AG09309 (cell line): ENCODE measurements at places on chromosomes 16 and 17.

GRCh38 chr17:72538443-72538842 lies 417.6 kb downstream of the SOX9 start:
- DNase-seq: no peak

DNA sequence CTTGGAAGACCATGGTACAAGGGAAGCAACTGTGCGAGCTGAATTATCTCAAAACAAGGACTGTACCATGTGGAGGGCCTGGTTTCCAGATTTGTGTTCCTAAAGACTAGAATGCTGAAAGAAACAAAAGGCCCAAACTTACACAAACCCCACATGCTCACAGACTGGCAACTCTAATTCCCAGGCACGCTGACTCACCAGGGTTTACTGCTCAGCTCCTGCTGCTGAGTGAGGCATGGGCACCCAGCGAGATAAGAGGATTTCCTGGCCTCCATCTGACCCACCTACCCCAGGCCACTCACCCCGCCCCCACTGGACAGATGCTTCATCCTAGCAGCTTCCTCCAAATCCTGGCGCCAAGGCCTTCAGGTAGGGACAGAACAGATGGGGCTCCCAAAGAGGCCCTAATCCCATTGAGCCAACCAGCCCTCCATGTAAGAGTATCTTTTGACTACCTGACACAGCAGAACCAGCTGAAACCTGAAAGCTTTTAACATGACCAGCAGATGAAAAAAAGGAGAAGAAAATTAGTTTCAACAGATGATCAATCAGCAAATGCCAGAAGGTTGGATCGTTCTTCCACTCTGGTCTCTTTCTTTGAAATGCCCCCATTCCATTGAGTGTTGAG lies 33.9 kb downstream of the DCUN1D3 start:
- peak; percentile 60 for DNase-seq

DNA sequence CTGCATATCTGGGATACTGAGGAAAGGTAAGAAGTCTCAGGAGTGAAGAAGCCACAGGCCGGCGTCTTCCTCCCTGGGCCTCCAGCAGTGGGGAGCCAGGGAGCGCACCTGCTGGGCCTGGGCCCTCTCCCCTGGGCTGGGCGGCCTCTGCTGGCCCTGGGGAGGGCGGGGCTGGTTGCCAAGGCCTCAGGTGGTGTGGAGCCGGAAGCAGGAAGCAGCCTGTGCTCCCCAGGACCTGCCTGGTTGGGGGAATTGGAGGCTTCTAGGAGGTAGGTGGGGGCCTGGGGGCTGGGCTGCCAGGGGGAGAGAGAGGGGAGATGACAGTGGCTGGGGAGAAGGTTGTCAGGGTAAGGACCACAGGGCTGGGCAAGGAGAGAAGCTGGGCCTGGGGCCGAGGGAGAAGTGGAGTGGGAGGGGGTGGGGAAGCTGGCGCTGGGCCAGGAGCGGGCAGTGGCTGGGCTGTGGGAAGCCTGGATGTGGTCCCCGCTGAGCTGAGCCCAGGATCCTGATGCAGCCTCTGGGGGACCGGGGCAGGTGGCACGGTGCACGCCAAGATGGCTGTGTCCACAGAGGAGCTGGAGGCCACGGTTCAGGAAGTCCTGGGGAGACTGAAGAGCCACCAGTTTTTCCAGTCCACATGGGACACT lies at the start of gene SMIM22:
Gene SMIM22, plus strand, starts transcription at position 189 of the 647 bp plus-strand sequence. Its CDS starts 366 bp downstream, at position 555.
- no peak for DNase-seq

DNA sequence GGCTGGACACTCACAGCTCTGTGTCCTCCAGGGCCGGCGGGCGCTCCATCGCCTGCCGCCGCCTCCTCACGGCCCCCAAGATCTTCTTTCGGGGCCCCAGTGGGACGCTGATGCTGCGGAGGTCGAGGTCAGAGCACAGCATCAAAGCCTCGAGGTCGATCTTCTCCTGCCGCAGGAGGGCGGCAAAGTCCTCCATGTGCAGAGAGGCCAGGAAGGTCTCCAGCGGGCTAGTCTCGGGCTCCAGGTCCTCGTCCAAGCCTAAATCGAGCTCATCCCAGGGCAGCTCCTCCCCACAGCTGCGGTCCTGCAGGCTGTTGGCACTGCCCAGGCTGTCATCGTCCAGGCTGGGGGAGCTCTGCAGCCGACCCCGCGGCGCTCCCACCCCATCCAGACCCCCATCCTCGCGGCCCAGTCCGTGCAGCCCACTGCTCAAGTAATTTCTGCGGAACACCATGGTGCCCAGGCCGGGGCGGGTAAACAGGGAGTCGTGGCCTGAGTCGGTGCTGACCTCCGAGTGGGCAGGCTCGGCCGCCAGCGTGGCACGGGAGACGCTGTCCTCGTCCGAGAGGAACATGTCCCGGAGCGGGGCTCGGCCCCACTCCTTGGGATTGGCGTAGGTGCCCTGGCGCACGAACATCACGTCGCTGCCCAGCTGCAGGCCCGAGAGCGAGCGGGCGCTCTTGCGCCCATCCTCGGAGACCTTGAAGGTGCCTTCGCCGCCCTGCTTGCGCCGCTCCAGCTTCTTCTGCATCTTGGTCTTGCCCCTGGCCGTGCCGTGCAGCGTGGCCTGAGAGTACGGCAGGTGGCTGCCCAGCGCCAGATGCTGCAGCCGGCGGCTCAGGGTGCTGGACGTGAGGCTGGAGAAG lies 3.4 kb downstream of the USH1G start:
- no peak for DNase-seq

GRCh38 chr17:82941021-82942001 lies 101.5 kb upstream of the ZNF750 start:
- no peak for DNase-seq

GRCh38 chr17:11980813-11981212 lies 16.5 kb downstream of the ZNF18 start:
- DNase-seq: no peak

- DNase-seq: no peak
These were observed 6.9 kb downstream of the SLC16A3 start for GRCh38 chr17:82235775-82236141.

- DNase-seq: no peak
These were observed 210.6 kb downstream of the HAPSTR1 start for GRCh38 chr16:9302072-9302471.

GRCh38 chr17:16928406-16929034 lies 43.4 kb downstream of the TNFRSF13B start:
- no peak for DNase-seq

DNA sequence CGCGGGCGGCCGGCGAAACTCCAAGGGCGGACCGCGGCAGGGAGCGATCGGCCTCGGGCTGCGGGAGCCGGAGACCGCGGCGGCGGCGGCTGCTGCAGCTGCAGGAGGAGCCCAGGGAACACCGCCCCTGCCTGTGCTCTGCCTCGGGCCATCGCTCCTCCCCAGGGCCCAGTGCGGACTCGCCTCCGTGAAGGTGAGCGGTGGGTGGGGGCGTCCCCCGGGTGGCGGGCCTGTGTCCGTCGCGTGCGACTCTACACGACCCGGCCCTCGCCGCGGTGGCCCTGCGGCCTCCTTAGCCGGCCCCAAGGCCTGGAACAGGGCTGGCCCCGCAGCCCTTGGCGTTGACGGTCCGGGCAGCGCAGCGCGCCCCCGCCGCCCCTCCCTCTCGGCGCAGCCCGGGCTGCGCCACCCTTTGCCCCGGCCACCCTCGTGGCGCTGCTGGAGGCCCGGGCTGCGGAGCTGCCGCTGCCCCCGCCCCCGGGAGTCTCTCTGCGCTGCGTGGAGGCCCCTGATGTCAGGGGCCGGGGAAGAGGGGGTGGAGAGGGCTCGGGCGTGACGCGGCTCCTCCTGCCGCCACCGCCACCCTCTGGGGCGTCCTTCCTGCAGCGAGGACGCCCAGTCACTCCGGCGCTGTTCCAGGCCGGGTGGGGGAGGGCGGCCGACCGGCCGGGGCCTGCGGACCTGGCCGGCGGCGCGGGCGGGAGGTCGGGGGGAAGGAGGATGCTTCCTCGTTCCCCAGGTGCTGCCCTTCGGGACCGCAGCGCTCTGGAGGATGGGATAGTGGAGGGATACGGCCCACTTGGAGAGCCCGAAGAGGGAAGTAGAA lies 485 bp downstream of the DYNLL2 start:
- DNase-seq: no peak

DNA sequence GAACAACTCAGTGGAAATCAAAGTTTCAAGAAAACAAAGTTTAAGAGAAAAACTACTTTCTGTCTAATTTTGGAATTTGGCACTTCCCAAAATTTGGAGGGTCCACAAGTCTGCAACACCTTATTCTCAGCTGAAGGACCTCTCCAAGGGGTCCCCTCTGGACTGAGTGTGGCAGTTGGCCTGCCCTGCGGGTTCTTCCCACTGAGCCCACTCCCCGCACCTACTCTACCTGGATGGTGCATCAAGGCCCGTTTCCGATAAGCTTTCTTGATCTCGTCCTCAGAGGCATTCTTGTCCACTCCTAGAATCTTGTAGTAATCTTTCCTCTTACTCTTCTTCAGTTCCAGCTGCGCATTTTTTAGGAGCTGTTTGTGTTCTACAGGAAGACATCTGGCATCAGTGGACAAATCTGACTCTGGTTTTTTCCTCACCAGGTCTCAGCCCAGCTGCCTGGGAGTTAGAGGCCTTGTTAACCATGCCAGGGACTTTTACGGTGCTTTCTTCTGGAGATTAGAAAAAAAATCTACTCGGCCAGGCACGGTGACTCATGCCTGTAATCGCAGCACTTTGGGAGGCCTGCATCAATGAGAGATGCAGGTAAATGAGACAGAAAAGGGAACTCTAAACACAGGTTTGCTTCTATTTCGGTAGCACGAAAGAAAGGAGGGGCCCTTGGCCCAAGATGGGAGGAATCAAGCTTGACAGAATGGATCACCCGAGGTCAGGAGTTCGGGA lies 15.6 kb downstream of the CNP start:
- DNase-seq: no peak

- no peak for DNase-seq
These were observed 22.6 kb upstream of the ANKFN1 start for GRCh38 chr17:56130631-56131030.

GRCh38 chr16:53732296-53732929 lies 28.5 kb downstream of the FTO start:
- no peak for DNase-seq

DNA sequence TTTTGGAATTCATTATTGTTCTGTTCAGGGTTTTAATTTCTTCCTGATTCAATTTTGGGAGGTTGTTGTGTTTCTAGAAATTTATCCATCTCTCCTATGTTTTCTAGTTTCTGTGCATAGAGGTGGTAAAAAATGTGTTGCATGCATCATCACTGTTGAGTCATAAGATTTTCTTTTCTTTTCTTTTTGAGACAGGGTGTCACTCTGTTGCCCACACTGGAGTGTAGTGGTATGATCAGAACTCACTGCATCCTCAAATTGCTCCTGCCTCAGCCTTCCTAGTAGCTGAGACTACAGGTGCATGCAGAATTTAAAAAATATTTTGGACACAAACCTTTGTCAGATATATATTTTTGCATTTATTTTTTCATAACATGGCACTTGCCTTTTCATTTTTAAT lies 184.8 kb downstream of the BCAS3 start:
- DNase-seq: no peak

- DNase-seq: no peak
These were observed 67.3 kb upstream of the CACNG3 start for GRCh38 chr16:24188751-24189318.

DNA sequence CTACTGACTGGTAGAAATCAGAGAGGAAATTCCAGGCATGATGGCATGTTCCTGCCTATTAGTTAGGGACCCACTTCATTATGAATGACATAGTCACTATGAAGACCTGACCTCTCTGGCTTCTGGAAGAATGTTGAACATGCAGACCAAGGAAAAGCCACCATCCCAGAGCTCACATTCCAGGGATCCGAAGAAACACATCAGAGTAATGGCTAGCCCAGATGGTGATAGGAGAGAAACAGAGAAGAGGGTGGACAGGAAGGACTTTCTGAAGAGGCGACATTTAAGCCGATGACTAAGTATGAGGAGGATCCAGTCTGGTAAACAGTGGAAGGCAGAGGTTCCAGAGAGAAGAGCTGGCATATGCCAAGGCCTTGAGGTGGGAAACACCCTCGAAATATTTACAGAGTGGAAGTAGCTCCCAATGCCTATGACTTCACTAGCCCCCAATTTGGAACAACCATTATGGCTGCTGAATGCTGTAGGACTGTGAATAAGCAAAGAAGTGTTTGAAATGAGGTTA lies 216.2 kb downstream of the RBFOX1 start:
- DNase-seq: no peak

DNA sequence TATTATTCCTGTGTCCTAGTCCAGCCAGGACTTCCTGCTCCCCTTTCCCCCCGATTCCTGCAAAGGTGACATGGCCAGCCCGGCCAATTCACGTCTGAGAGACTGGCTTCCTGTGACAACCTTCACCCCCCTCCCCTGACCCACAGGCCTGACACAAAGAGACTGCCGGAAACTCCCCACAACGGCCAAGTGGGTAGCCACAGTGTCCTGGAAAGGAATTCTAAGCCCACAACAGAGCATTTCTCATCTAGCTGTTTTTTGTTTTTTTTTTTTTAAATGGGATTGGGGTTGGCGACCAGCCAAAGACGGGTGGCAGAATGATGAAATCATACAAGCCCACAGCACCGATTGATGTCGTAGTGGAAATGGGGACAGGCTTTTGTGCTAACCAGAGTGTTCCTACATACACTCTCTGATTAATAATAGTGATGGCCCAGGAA lies 2.8 kb upstream of the XAF1 start:
- DNase-seq: peak; percentile 51

- DNase-seq: no peak
These were observed 39.8 kb upstream of the XYLT1 start for GRCh38 chr16:17510567-17510966.

- peak; percentile 4 for DNase-seq
These were observed 5.5 kb downstream of the TMEM132E start for GRCh38 chr17:34584805-34585416.

DNA sequence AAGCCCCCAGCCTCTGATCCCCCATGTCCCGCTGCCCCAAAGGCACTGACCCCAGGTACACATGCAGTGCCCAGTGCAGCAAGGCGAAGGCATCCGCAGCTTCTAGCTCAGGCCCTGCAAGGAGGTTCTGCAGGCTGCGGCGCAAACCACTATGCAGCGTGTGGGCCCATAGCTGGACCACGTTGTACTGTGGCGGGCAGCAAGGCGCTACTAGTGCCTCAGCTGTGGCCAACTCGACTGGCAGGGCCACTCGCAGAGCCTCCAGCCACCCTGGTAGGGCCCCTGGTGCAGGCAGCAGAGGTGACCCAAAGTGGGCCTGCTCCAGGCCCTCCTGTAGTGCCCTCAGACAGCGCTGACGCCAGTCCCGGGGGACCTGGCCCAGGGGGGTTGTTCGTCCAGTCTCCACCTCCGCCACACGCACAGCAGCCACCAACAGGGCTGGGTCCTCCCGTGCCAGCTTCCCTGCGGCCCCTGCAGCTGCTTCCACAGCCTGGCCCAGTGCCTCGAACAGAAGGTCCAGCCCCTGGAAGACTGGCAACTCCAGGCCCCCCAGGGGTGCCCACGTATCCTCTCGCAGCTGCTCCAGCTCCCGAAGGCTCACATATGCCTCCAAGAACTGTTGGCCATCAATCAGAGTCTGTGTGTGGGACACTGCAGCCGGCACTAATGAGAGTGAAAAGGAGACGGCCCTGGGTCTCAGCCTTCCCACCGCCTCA lies 2.6 kb downstream of the EXOC3L1 start:
- no peak for DNase-seq

- no peak for DNase-seq
These were observed 23.8 kb downstream of the TMEM94 start for GRCh38 chr17:75480281-75480680.

DNA sequence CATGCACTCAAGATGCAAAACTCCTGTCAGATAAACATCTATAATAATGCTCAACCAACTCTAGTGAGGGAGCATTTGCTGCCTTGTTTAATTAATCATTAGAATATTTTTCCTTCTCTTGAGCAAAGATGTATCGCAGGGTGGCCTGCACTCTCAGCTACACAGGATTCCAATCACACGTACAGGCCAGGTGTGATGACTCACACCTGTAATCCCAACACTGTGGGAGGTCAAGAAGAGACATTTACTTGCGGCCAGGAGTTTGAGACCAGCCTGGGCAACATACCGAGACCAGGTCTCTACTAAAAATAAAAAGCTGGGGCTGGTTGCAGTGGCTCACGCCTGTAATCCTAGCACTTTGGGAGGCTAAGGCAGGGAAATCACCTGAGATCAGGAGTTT lies 49.1 kb downstream of the ARHGAP17 start:
- no peak for DNase-seq
